ENCODE measurements at places on chromosomes 16 and 17.

GRCh38 chr17:69773081-69773480 lies 301.9 kb upstream of the KCNJ16 start:
- no peak for DNase-seq

DNA sequence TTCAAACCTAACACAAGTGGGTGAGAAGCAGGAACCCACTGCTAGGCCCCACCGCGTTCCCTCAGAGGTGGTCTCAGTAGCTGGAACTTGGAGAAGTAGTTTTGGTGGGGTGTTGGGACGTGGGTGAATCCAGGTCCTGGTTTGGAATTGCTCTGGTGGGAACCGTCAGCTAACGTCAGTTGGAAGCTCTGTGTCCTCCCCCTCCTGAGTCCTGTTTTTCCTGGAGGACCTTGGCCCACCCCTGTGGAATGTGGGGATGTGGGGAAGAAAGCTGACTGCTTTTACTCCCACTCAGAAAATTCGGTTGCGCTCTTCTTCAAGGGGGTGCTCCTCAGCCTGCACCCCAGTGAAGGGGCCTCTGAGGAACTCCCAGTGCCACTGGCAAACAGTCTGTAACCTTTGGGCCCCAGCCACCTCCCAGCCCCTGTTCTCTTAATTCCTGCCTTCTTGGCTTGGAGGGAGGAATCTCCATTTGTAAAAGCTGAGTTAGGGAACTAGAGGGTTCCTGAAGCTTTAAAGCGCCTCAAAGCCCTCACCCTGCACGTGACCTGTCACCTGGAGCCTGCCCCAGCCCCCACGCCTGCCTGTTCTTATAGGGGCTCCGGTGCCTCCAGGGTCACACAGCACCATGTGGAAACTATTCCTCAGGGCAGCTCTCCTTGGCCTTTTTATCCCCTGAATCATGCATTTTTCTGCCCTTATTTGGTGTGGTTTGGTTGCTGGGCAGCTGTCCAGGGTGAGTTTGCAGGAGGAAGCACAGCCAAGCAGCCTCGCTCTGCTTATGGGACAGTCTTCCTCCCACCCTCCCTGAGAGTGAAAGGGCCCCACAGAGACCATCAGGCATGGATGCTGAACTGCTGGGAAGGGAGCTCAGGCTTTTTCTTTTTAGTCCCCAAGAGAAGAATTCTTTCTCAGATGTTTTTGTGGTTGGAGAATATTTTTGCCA lies 16.2 kb upstream of the NAGLU start:
- no peak for DNase-seq

- DNase-seq: no peak
These were observed 654 bp downstream of the TNFAIP1 start for GRCh38 chr17:28335959-28336871.

GRCh38 chr17:49575679-49576087 lies at the start of gene NXPH3:
TSS of gene NXPH3 (plus strand) at chr17:49575871. CDS start at chr17:49576220, 349 bp downstream.
- DNase-seq: no peak

- no peak for DNase-seq
These were observed 17.3 kb upstream of the RBL2 start for GRCh38 chr16:53417011-53417410.
